ENCODE measurements at places on chromosomes 16 and 17.

DNA sequence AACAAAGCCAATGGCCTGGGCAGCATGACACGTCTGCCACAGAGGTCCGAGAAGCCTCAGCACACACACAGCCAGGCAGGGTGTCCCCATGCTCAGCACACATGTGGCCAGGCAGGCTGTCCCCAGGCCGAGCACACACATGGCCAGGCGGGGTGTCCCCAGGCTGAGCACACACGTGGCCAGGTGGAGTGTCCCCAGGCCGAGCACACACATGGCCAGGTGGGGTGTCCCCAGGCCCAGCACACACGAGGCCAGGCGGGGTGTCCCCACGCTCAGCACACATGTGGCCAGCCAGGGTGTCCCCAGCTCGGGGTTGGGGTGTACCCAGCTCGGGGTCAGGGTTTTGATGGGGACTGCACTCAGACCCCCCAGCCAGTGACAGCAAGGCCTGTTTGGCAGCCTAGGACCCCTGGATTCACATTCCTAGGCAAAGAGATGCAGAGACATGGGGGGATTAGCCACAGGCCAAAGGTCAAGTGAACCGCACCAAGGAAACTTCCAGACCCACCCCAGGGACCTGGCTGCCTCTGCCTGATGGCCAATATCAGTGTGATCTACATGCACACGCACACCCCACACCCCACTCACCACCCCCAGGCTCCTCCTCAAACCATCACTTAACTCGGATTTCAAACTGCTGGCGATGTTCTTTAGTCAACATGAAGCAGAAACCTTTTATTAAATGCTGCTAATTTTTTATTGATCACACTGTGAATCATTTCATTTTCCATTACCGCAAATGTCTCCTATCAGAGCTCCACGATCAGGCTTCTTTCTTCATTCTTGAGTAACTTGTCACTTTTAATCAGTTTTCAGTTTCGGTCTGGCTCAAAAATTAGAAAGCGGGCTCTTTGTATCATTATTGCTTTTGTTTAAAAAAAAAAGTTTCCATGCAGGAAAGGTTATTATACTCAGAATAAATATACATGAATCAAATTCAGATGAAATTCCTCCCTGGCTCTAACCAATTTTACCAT lies 111.4 kb downstream of the ZNF423 start:
- DNase-seq: no peak

GRCh38 chr16:86252596-86252995 lies 257.7 kb upstream of the FOXF1 start:
- no peak for DNase-seq

GRCh38 chr17:64639516-64639915 lies 22.6 kb downstream of the SMURF2 start:
- DNase-seq: no peak

GRCh38 chr17:3316836-3317235 lies 18.7 kb upstream of the OR3A1 start:
- no peak for DNase-seq

GRCh38 chr17:27612160-27612770 lies 18.7 kb upstream of the LGALS9 start:
- DNase-seq: no peak
